ENCODE measurements at places on chromosomes 5 and 9.

GRCh38 chr5:83220331-83220730 lies 143.0 kb downstream of the XRCC4 start:
- no peak for DNase-seq

DNA sequence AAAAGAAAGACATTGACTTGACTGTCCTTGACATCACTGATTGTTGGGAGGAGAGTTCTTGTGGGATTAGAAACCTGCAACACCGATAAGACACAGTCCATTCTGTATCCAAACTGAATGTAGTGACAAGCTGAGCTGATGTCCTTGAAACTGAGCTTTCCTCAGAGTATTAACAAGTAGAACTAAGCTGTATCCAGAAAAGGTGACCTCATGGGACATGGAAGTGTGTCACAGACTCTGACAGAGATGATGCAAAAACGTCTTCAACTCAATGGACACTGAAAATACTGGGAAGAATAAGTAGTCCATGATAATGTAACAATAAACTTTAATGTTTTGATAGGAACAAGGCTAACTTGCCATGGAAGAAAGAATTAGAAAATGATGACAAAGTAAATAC lies 690.1 kb downstream of the CDH18 start:
- no peak for DNase-seq

GRCh38 chr5:90050103-90050502 lies 359.5 kb downstream of the CETN3 start:
- no peak for DNase-seq

DNA sequence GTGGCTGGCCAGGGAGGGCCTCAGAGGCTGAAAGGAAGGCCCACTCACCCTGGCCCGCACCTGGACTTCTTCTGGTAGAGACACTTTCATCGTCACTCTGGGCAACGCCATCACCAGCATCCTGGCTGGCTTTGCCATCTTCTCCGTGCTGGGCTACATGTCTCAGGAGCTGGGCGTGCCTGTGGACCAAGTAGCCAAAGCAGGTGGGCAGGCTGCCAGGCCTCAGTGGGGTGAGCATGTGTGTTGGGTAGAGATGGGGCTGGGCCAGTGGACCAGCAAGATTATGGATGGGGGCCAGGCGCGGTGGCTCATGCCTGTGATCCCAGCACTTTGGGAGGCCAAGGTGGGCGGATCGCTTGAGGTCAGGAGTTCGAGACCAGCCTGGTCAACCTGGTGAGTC lies 12.6 kb downstream of the SLC6A7 start:
- no peak for DNase-seq

- no peak for DNase-seq
These were observed 54.4 kb upstream of the ASS1 start for GRCh38 chr9:130390390-130390789.

GRCh38 chr5:132819468-132819867 lies 6.4 kb downstream of the SOWAHA start:
- no peak for DNase-seq

DNA sequence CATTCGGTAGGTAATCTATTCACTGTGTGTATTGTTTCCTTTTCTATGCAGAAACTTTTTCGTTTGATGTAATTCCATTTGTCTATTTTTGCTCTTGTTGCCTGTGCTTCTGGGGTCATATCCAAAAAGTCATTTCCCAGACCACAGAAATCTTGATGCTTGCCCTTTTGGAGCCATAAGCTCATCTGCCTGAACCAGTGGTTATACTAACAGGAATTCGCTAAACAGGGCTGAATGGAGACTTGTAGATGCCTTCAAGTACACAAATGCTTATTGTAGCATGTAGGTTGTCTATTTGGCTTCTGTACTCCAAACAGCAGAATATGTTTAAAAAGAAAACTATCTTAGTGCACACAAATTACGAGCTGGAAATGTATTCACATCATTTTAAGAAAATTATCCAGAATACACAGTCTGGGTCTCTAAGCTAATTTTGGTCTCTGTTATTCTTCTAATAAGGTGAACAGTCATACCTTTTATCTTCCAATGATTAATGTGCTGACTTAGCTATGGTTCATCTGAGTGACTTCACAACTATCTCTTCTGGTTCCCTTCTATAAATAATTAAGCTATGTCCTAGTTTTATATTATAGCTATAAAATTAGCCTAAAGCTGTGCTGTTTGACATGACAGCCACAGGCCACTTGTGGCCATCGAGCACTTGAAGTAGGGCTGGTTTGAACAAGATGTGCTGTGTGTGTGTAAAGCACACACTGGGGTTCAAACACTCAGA lies 87.6 kb downstream of the DAPK1 start:
- DNase-seq, result no peak

DNA sequence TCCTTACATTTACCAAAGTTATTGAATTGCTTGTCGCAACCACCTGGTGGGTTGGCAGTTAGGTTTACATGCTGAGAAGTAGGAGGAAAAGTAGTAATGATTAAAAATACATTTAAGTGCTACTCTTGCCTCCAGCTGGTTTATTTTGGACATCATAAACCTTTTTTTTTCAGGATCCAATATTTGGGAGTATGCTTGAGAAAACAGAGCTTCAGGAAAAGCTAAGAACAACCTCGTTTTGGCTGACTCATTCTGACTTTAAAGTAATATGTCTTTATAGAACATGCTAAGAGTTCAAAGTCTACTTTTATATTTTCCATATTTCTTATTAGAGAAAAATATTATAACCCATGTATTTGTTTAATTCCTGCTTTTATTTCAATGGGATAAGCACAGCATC lies 41.7 kb upstream of the BNC2 start:
- DNase-seq, result no peak

DNA sequence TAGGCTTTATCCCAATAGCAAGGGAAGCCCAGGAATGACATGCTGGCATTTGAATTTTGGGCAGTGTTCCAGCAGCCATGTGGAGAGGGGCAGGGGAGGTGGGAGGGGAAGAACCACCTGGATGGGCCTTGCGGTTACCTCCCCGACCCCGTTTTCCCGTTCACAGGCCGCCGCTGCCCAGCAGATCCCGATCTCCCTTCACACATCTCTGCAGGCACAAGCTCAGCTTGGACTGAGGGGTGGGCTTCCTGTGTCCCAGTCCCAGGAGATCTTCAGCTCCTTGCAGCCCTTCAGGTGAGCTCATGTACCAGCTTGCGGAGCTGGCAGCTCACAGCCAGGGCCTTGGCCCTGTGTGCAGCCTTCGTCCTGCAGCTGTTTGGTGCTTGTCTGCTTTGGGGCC lies 15.7 kb upstream of the POMT1 start:
- no peak for DNase-seq

- DNase-seq, result no peak
These were observed 1.8 kb downstream of the SLC6A18 start for GRCh38 chr5:1226839-1227581.

- DNase-seq, result no peak
These were observed 344.1 kb downstream of the PLK2 start for GRCh38 chr5:58115811-58116210.

Measured in T-helper 2 cell treated with Interferon-gamma antibody and Interleukin-4, amounts not matched to agents 5 μg/mL and 100 μg/mL, for 36 hours (primary cell).